ENCODE measurements at places on chromosomes 5 and 9.

DNA sequence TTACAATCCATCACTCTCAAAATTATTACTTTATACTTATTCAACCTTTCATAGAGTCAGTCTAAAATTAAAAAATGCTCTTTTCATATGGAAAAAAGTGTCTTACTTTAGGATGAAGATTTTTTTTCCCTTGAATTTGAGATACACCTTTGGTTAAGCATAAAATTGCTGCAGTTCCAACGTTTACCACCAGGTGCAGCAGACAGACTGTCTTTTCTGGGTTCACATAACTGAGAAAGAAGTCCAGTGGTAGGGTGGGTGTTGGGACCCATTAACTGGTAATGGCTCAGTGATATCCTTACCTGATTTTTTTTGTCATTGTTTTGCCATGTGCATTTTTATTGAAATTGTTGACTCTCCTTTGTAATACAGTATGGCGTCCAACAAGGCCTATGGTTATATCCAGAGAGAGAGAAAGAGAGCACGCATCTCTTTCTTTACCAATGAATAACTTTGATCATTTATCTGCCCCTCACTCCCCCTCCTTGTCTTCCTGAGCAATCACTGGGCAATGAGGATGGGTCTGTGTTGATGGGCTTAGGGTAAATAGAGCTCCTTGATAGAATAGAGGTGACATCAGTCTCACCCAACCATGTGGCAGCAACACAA is 98.4 kb downstream of the FBXL7 start:
- no peak for DNase-seq

GRCh38 chr5:168282120-168282519 is 9.3 kb upstream of the WWC1 start:
- no peak for DNase-seq

DNA sequence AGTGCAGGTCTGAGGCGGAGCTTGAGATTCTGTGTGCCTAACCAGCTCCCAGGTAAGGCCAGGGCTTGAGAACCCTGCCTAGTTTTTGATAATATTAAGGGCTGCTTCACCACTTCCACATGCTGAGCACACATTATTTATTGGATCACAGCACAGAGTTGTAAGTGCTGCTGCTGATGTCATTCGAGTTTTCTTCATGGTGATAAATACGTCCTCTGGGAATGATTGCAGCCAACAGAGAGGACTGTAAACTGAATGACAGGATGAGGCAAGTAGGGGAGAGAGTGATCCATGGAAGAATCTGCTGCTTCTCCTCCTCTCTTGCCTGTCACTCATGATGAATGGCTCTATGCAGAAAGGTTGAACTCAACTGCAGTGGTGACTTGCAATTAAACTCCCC is 77.9 kb upstream of the VPS13A start:
- DNase-seq = no peak

DNA sequence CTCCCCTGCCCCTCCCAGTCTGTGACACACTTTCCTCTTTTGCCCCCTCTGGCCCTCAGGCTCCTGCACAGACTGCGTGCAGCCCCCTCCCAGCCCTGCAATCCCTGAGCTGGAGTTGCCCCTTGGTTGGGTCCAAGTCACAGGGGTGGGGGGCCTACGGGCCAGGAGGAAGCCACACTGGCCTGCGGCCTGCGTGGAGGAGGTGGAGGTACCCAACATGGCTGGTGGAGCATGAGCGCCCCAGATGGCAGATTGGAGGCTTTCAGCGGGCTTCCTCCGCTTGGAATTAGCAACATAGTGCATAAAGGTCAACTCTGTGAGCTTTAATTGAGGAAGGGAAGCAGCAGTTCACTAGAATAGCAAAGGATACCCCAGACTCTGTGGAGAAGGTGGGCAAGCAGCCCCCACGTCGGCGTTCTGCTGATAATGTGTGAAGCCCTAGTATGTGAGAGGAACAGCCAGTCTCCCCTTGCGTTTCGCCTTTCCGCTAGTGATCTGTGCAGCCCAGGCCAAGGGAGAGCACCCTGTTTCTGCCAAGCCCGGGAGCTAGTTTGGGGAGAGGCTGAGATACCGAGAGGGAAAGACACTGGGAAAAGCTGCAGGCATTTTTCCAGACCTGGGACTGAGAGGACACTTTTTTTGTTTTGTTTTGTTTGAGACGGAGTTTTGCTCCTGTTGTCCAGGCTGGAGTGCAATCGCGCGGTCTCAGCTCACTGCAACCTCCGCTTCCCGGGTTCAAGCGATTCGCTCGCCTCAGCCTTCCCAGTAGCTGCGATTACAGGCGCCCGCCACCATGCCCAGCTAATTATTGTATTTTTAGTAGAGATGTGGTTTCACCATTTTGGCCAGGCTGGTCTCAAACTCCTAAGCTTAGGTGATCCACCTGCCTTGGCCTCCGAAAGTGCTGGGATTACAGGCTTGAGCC is 35.3 kb upstream of the MACIR start:
- DNase-seq = no peak

GRCh38 chr5:69522035-69522434 is 29.4 kb downstream of the OCLN start:
- no peak for DNase-seq

GRCh38 chr9:78031893-78032729 is 500 bp upstream of the GNAQ start:
- peak; percentile 70 for DNase-seq

- DNase-seq = no peak
Measured at GRCh38 chr5:64958757-64959391, 190.1 kb downstream of the CWC27 start.

DNA sequence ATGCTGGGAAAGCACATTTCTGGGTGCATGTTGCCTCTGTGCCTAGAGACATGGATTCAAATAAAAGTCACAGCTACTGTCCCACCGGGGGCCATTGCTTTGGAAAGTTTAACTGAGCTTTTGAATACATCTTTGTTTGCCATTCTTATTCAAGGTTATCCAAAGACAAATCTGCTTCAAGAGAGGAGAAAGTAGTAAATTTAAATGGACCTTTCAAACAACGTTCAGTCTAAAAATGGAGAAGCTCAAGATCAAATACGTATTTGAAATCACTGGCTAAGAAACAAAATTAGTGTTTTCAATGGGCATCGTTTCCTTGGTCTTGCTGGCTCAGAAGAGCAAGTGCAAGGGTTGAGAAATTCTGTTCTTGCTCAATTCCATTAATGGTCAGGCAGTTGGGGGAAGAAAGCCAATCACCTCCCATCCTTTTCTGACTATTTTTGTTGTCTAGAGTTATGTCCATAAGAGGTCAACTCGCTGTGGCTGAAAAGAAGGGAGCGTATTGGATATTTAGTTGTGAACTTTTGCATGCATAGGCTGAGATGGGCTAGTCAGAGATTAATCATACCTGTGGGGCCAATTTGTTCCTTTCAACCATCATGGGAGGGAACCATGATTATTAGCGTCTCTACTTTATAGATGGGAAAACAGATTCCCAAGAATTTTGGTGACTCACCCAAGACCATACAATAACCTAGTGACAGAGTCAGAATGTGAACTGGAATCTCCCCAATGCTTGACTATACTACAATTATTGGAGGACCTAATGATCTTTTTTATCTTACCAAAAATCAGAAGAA is 276.2 kb upstream of the TNC start:
- DNase-seq = no peak

- no peak for DNase-seq
Measured at GRCh38 chr5:137794863-137795262, 40.7 kb upstream of the HNRNPA0 start.

DNA sequence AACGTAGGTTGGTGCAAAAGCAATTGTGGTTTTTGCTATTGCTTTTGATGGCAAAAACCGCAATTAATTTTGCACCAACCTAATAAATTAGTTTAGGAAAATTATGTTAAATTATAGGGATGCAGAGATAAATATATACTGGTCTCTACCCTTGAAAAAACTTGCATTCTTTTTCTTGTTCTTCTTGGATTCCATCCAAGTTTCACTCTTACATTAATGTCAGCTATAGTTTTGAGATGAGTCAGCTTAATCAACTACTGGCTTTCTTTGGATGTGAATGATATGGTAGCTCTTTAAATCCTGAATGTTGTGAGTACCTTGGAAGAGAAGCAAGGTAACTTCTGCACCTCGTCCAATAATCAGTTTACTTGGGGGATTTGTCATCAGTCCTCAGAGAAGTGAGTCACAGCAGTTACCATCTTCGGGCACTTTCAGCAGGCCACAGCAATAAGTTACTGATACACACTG is 549.0 kb upstream of the ZNF608 start:
- no peak for DNase-seq

DNA sequence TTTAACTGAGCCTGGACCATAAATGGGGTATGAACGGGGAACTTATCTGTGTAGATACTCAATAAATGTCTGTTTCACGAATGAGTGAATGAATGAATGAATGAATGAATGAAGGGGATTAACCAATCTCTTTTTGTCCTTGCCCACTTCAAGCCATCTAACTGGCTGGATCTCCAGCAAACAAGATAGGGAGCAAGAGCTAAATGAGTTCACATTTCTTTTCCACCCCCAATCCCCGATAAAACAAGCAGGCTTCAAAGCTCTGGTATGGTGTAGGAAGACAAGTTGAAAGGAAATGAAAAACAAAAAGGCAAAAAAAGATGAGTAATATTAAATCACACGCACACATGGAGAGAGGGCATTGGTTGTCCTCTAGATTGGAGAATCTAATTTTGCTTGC is 84.0 kb downstream of the CMYA5 start:
- no peak for DNase-seq

GRCh38 chr9:109320331-109320741 is 523 bp downstream of the EPB41L4B start:
- no peak for DNase-seq

DNA sequence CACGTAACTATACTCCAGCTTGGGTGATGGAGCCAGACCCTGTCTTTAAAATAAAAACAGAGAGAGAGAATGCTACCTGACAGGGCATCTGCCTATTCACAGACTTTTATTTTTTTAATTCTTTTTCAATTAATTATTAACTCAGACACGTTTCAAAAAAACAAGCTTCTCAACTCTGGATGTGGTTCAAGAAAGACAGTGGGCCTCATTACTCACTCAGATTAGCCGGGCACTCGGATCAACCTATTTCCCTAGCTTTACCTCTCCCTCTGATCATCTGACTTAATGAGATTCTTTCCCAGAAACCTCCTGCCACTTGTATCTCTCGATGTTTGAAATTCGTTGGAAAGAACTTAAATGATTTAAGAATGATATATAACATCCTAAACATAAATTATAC is 134.1 kb downstream of the TRPM6 start:
- no peak for DNase-seq

DNA sequence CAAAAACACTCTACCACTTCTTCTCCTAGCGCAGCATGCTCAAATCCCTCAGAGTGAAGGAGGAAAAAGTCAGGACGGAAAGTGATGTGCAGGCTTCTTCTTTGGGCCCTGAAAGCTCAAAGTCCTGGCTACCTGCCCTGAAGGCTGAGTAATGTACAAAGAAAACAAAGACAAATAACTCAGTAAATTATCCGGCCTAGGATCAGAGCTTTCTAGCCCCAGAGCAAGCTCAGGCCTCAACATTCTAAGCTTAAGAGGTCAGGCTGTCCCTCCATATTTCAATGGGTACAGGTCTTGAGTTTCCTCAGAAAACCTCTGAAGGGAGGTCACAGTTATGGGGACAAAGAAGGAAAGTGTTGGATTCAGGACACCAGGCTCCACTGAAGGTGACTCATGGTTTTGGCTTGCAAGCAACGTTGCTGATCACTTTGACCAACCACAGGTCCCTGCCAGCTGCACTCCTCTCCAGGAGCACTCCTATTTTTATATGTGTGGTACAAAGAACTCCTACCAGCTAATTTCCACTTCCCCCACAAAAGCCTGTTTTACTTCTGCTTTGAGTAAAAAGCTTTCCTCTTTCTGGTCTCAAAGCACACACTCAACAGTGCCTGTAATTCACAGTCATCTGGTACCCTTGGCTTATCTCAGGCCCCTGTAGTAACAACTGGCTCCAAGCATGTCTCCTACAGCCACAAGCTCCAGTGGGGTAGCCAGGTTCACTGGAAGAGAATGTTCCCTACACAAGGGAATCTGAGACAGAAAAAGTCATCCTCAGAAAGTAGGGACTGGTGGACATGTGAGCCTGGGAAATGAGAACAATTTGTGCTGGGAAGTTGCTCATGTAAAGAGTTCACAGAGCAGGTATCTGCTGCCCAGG is 115.7 kb downstream of the UGCG start:
- no peak for DNase-seq

DNA sequence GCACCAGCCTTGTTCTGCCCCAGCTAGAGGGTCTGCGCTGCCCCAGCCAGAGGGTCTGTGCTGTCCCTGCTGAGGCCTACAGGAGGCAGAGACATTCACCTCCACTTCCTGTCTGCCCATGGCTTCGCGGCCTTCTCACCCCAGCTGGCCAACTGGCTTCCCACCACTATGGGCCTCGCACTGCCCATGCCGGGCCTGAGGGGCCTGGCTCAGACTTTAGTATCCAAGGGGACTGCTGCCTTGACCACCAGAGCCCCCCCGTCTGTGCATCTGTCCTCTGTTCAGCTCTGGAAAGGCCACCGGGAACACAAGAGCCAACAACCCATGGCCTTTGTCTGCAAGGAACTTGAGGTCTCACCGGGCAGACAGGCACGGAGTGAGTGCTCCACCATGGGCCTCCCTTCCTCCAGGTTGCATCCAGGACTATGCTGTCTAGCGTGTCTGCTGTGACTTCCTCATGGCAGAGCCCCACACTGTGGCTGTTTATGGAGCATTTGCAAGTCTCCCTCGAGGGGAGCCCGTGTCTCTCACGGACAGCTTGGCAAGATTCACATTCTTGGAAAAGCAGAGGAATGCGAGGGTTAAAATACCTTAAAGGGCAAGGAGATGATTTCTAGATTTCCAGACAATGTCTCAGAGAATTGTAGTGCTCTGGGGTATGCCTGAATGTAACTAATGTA is 1.7 kb downstream of the DCANP1 start:
- no peak for DNase-seq
